ENCODE measurements at places on chromosomes 7 and 10. TPM values are rescaled to one million over a fixed set of nuclear protein-coding genes. Genes with fewer than 3 reads are reported as not detected.

GRCh38 chr7:22872096-22872807 lies 49.6 kb upstream of the TOMM7 start:
- no peak overlapping the region for H3K4me3 ChIP-seq
- H3K4me1 ChIP-seq = peaks cover 2% of the 10 kb centered on the region
- H3K36me3 ChIP-seq = no peaks in the 10 kb centered on the region

DNA sequence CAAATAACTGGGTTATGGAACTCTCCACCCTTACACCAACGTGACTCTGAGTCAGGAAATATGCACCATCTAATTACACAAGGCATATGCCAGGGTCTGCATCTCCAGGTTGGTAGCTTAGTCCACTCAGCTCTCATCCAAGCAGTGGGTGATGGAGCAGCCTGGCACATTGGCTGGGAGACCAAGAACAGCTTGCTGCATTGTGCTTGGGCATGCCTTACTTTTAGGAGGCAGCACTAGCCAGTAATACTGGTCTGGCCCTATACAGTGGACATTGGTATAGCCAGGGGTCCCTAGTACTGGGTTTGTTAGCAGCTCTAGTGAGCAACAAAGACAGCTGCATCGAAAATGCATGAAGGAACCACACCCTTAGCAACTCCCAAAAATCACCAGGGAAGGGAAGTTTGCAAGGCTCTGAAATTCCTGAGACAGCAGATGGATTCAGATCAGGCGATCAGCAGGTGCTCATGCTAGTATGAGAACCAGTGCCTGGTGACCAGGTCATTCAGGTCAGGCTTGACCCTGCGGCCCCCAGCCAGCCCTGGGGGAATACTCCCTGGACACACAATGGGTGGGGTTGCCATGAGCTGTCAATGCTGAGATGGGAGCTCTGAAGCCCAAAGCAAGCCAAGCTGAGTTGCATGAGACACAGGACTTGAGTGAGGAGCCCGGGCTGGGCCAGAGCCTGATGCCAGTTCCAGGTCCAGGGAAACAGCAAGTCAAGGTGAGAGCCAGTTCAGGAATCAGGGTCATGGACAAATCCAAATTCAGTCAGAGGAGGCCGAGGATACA lies 217.9 kb upstream of the ZMIZ1 start:
- no peak overlapping the region for H3K4me3 ChIP-seq
- H3K4me1 ChIP-seq = peaks cover 6% of the 10 kb centered on the region
- H3K27ac ChIP-seq = no peak overlapping the region
- H3K27me3 ChIP-seq = peaks cover 17% of the 10 kb centered on the region
- DNase-seq = no peak

OR13A1 gene
- total RNA-seq = 0.10 TPM

ABCB1 gene
- 26.1 TPM for total RNA-seq

KAZALD1 gene
- total RNA-seq = not detected

GRCh38 chr7:3928727-3929515 lies 627.9 kb downstream of the SDK1 start:
- no peak overlapping the region for H3K27ac ChIP-seq
- no peak overlapping the region for H3K4me3 ChIP-seq
- peaks cover 48% of the 10 kb centered on the region for H3K27me3 ChIP-seq
- H3K36me3 ChIP-seq = peaks cover 4% of the 10 kb centered on the region
- no peaks in the 10 kb centered on the region for H3K4me1 ChIP-seq

GRCh38 chr7:70032649-70033048 lies 434.4 kb downstream of the AUTS2 start:
- no peak overlapping the region for H3K4me3 ChIP-seq
- H3K36me3 ChIP-seq = no peaks in the 10 kb centered on the region
- H3K27me3 ChIP-seq = no peaks in the 10 kb centered on the region
- no peak for DNase-seq
- no peak overlapping the region for H3K27ac ChIP-seq

CAMK2G gene
- total RNA-seq = 52.6 TPM

- H3K36me3 ChIP-seq = no peaks in the 10 kb centered on the region
- no peak overlapping the region for H3K27ac ChIP-seq
- no peaks in the 10 kb centered on the region for H3K27me3 ChIP-seq
- H3K4me3 ChIP-seq = no peak overlapping the region
- no peak for DNase-seq
These were observed 96.9 kb upstream of the CCDC71L start for GRCh38 chr7:106757846-106758245.

- no peak overlapping the region for H3K4me3 ChIP-seq
- no peaks in the 10 kb centered on the region for H3K36me3 ChIP-seq
- no peak overlapping the region for H3K27ac ChIP-seq
- no peaks in the 10 kb centered on the region for H3K4me1 ChIP-seq
These were observed 397.6 kb downstream of the MAGI2 start for GRCh38 chr7:79055722-79056415.

ASAH2 gene
- total RNA-seq = 1.0 TPM

DNA sequence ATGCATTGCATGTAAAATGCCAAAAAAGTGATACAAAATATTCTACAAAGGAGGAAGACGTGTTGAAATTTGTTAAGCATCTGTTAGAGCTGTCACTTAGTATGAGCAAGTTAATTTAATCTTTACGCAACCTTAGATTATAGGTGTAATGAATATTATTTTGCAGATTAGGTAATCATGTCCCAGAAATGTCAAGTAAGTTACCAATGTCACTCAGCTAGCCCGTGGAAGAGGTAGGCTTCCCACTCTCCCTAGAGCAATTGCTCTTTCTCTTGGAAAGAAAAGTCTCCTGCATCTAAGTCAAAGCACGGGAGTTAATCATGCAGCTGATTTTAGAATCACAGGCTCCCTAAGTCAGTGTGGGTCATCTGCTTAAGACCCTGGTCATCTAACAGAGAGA lies 830.4 kb upstream of the IGFBP3 start:
- DNase-seq = no peak

ERVW-1 gene
- total RNA-seq = not detected

DNA sequence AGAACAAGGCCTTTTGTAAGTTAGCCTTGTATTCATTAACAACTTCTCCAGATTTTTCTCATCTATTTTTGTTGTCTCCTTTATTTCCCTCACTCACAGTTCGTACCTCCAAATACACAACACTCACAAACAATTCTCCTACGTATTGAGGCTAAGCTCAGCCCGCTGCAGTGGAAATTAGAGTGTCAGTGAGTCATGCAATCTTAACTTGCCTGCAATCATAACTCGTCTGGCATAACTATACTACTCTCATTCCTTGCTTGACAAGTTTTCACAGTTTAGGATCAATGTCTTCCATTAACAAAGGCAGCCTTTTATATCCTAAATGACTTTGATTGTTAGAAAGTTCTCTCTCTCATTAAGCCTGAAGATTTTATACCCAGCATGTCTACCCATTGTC lies 23.8 kb downstream of the TMEM196 start:
- no peak overlapping the region for H3K4me3 ChIP-seq
- DNase-seq = no peak
- H3K4me1 ChIP-seq = peaks cover 8% of the 10 kb centered on the region
- no peak overlapping the region for H3K27ac ChIP-seq
- peaks cover 25% of the 10 kb centered on the region for H3K27me3 ChIP-seq

- peak overlapping the region; percentile 86 for H3K27ac ChIP-seq
- H3K36me3 ChIP-seq = no peaks in the 10 kb centered on the region
- H3K27me3 ChIP-seq = no peaks in the 10 kb centered on the region
These were observed 1.0 kb downstream of the SEPHS1 start for GRCh38 chr10:13347043-13347499.

GRCh38 chr7:48245751-48246472 lies 74.7 kb downstream of the ABCA13 start:
- no peak for DNase-seq
- H3K27me3 ChIP-seq = peaks cover 30% of the 10 kb centered on the region
- no peak overlapping the region for H3K27ac ChIP-seq
- no peaks in the 10 kb centered on the region for H3K36me3 ChIP-seq

DYNC1I1 gene
- total RNA-seq = 0.31 TPM

DNA sequence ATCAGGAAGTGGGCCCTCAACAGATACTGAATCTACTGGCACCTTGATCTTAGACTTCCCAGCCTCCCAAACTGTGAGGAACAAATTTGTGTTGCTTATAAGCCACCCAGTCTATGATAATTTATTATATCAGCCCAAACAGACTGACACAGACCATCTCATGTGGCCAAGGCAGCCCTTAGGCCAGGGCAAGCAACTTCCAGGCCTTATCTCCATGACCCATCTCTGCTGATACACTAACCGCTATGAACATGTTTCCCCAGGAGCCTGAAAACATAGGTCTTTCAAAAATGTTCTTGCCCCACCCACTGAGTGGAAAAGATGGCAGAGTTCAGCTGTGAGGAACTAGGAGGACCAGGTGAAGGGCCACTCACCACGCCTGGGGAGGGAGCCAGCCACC lies 3.2 kb upstream of the BLOC1S2 start:
- no peak overlapping the region for H3K4me3 ChIP-seq
- H3K27me3 ChIP-seq = peaks cover 31% of the 10 kb centered on the region
- DNase-seq = no peak
- no peak overlapping the region for H3K27ac ChIP-seq
- peaks cover 23% of the 10 kb centered on the region for H3K4me1 ChIP-seq
- H3K36me3 ChIP-seq = peaks cover 8% of the 10 kb centered on the region

DNA sequence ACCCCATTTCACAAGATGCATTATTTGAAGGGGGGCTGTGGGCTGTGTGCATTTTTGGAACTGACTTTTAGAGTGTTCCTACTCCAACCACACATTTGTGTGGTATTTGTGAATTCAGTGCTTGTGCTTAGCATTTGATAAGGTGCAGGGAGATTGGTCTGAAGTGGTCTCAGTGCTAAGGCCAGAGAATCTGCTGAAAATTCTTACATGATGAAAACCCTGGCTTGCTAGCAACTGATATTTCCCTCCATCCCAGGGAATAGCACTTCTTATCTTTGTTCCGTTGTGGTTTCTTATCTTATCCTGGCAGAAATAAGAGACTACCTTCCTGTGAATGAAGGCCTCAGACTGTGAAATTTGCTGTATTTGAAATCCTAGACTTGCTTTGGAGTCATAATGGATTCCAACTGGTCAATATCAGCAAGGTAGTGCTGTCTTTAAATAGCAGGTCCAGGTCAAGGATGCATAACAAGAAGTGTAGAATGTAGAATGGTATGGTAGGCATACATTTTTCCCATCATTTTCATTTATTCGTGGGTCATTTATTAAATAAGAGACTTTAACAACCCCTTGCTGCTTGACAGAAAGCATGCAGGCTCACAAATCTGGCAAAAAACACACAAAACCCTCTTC lies 986.9 kb downstream of the REEP3 start:
- no peak for DNase-seq
- H3K36me3 ChIP-seq = no peaks in the 10 kb centered on the region
- no peaks in the 10 kb centered on the region for H3K27me3 ChIP-seq
- H3K4me3 ChIP-seq = no peak overlapping the region

GRCh38 chr10:98125940-98126631 lies 8.4 kb upstream of the R3HCC1L start:
- no peak for DNase-seq
- no peak overlapping the region for H3K4me3 ChIP-seq
- no peaks in the 10 kb centered on the region for H3K36me3 ChIP-seq
- H3K27ac ChIP-seq = no peak overlapping the region

DNA sequence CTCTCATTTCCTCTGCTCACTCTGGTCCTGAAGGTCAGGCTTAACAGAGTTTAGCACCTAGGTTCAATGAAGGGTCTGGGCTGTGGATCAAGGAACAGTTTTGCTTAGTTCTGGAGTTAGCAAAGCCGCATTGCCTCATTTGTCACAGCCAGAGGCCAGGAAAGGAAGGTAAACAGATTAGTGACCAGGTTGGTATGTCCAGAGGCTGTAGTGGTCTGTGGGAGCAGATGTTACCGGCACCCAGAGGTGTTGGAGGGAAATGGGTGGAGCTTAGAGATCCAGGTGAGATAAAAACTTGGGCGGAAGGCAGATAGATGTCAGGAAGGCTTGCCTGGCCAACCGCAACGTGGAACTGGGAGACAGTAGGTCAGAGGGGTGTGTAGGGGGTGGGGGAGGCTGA lies 36.6 kb upstream of the ZMIZ2 start:
- H3K27me3 ChIP-seq = no peaks in the 10 kb centered on the region
- H3K27ac ChIP-seq = peak overlapping the region; percentile 95
- no peak overlapping the region for H3K4me3 ChIP-seq
- H3K36me3 ChIP-seq = peaks cover 2% of the 10 kb centered on the region
- no peak for DNase-seq

- no peak overlapping the region for H3K27ac ChIP-seq
- no peak overlapping the region for H3K4me3 ChIP-seq
- no peaks in the 10 kb centered on the region for H3K36me3 ChIP-seq
- H3K4me1 ChIP-seq = no peaks in the 10 kb centered on the region
These were observed 273.2 kb downstream of the PTPRN2 start for GRCh38 chr7:158314394-158314793.

DNA sequence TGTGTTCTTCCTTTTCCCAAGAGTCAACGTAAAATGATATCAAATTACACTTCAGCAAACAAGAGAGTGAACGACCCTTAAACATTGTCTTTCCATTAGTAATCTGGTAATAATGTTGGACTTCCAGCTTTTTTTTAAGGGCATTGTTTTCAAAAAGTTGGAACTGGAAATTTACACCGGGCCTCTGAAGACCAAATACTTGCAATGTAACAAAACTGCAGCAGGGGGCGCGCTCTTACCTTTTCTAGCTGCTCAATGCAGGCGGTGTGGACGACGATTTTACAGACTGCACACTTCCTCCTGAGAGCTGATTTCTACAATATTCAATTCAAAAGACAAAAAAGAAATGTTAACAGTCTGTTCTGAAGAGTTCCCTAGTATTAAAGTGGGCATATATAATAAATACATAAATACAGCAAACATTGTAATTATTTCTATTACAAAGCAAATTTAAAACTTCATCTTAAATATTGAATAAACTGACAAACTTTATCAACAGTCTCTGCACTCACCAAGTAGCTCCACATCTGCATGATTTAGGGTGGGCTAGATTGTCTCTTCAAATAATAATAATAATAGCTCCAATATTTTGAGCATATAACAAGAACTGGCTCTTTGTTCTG lies 190.4 kb downstream of the DGKI start:
- peaks cover 7% of the 10 kb centered on the region for H3K4me1 ChIP-seq
- H3K36me3 ChIP-seq = peaks cover 2% of the 10 kb centered on the region
- DNase-seq = no peak
- no peak overlapping the region for H3K27ac ChIP-seq
- no peak overlapping the region for H3K4me3 ChIP-seq

DNA sequence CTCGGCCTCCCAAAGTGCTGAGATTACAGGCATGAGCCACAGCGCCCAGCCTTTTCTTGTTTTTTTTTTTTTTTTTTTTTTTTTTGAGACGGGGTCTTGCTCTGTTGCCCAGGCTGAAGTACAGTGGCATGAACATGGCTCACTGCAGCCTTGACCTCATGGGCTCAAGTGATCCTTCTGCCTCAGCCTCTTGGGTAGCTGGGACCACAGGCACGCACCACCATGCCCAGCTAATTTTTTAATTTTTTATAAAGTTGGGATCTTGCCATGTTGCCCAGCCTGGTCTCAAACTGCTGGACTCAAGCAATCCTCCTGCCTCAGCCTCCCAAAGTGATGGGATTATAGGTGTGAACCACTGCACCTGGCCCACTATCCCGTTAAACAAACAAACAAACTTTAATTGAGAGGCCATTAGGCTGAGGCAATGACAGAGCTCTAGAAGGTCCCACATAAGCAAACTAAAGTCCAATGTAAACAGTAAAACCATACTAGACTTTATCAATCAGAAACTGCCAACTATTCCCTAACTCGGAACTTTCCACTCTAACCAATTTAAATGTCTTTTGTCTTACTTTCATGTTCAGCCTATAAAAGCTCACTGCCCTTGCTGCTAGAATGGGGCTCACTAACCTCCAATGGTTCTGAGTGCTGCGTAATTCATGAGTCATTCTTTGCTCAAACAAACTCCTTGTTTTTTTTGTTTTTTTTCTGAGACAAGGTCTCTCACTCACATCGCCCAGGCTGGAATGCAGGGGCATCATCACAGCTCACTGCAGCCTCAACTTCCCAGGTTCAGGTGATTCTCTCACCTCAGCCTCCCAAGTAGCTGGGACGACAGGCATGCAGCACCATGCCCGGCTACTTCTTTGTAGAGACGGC lies 1.9 kb downstream of the DHX32 start:
- H3K36me3 ChIP-seq = peaks cover 8% of the 10 kb centered on the region
- no peaks in the 10 kb centered on the region for H3K27me3 ChIP-seq
- H3K4me3 ChIP-seq = no peak overlapping the region
- DNase-seq = no peak
